Stimulated activated CD4-positive, alpha-beta T cell treated with anti-CD3 and anti-CD28 coated beads, Interleukin-4, amount 100 ng/mL, for 4 hours (primary cell): ENCODE measurements at places on chromosomes 12 and 14.
A peak's percentile ranks its signal among the peaks of the same experiment; 100 is the strongest.

- no peak for DNase-seq
Observed at GRCh38 chr14:53715193-53715721, 241.4 kb downstream of the BMP4 start.

- DNase-seq, result no peak
Observed at GRCh38 chr12:94416613-94417012, 43.1 kb downstream of the CEP83 start.

DNA sequence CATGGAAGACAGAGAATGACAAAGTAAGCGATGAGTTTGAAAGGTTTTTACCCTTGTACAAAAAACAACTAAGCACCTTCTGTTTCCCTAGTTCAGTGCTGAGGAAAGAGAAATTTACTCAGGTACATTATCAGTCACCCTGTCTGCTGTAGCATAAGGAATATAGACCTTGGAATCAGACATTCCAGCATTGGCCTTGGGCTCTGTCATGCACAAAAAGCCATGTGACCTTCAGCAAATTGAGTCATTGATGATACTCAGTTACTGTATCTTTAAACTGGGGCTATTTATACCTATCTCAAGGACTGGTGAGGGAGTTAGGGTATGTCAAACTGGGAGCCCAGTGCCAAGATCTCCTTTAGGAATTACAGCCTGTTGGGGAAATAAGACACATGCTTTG is 19.3 kb upstream of the TCL1A start:
- DNase-seq, result no peak

DNA sequence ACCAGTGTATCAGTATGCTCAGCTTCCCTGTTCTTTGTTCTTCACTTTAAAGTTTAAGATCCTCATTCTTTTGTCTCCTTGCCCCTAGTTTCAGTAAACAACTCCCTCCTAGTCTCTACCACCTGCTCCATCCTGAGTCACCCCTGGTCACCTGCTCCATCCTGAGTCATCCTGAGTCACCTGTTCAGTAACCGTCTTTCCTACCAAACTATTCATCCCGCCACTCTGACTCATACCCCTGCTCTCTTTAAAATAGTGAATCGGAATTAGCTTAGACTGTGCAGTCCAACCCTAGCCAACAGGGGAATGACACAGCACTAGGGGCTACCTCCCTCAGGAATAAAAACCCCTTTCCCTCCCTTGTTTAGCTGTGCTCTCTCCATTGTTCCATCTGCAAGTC is 888.1 kb upstream of the MDGA2 start:
- DNase-seq, result no peak

- peak; percentile 68 for DNase-seq
Observed at GRCh38 chr12:98490501-98491453, 24.6 kb upstream of the TMPO start.

GRCh38 chr12:160858-161257 is 53.1 kb downstream of the SLC6A12 start:
- DNase-seq, result no peak

DNA sequence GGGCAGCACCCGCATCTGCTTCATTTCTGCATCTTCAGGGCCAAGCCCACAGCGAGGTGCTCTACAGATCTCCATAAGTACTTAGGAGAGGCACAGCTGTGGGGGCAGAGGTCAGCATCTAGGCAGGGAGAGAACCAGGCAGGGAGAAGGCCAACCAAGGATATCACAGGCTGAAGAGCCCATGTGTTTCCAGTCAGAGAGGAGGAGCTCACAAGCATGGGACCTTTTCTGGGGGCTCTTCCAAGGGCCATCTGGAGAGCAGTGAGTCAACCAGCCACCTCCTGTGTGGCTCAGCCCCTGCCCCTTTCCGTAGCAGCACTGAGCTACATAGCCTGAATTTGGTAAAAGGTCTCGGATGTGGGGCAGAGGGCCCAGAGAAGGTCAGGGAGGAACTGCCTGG is 78.5 kb downstream of the ARL6IP4 start:
- DNase-seq, result no peak
